ENCODE measurements at places on chromosomes 11 and 22.

GRCh38 chr11:122584670-122585069 is 70.9 kb upstream of the UBASH3B start:
- no peak for ATAC-seq

DNA sequence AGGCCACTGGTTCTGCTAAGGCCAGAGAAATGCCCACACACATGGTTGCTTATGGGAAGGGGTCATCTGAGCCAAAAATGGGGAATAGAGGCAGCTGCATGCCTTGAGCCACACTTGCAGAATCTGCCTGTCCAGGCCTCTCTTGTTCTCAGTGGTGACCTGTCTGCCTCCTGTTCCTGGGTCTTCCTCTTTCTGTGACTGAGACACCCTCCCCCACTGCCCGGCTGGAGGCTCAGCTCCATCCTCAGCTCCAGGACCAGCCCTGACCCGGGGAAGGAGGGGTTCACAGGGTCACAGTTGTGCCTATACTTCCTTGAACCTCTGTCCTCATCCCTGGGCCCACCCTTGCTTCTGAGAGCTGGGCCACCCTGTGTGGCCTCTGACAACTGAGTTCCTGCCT is 52.3 kb downstream of the CSF2RB start:
- no peak for ATAC-seq

DNA sequence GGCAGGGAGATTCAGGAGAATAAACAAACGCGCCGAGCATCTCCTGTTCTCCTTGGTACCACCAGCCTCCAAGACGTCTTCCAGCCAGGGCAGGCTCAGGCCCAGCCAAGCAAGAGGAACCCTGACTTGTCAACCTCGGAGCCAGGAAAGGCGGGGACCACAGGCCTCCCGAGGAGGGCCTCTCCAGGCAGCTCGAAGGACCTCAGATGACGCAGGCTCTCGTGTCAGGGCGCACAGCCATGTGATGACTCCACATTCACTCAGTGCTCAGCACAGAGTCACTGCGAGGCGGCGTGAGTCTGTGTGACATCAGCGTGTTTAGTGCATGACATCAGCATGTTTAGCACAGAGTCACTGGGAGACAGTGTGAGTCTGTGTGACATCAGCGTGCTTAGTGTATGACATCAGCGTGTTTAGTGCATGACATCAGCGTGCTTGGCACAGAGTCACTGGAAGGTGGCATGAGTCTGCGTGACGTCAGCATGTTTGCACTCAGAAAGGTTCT is 241.4 kb downstream of the BRD1 start:
- no peak for ATAC-seq

DNA sequence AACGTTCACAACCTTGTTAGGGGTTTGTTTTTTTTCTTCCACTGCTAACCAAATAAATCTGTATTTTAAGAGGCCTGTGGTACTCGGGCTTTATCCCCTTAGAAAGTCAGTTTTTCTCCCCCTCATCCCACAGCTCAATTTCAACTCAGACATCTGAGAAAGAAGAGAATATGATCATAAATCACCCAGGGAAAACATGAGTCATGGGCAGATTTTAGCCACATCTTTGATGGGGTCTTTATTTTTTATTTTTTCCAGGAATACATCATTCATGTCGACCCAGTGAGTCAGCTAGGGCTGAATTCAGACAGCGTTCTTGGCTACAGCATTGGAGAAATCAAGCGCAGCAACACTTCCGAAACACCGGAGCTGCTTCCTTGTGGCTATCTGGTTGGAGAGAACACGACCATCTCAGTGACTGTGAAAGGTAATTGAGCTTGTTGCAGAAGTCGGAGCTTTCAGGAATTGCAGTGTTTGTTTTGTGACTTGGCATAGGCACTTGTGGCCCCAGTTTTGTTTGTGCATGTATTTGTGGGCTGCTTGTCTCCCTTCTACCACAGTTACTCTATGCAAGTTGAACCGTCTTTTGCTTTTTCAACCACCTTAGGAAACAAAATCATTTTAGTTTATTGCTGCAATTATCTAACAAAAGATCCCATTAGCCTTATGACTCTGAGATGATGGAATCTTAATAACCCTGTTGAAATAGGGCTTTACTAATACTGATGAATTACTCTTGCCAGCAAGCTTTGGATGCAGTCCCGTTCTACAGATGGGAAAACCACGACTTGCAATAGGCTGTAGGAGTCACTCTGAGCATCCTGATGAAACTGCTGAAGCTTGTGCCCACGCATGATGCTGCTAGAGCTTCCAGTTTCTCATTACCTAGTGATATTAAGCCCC is 62.7 kb downstream of the DBX1 start:
- ATAC-seq: no peak

- no peak for ATAC-seq
Measured at GRCh38 chr22:27490080-27490479, 311.5 kb downstream of the MN1 start.

- ATAC-seq: no peak
Measured at GRCh38 chr11:10604798-10605197, 36.3 kb upstream of the LYVE1 start.

DNA sequence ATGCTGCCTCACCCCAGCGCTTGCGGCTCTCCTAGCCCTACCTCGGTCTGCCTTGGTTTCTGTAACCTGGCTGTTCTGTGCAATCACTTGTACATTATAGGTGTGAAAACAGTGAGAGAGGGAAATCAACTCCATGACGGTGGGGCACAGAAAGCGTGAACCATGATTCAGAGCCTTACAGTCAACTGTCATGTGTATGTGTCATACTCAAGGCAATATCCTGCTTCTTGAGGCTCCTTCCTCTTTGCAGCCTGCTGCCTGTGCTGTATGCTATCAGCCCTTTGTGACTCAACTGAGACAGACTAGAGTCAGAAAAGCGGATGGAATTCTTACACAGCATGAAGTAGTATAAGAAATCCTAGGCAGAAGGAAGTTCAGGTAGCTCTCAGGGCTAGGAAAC is 2.1 kb downstream of the NRIP3 start:
- peak; percentile 88 for ATAC-seq

- peak; percentile 59 for ATAC-seq
Measured at GRCh38 chr11:7353100-7353499, 101.4 kb downstream of the SYT9 start.

DNA sequence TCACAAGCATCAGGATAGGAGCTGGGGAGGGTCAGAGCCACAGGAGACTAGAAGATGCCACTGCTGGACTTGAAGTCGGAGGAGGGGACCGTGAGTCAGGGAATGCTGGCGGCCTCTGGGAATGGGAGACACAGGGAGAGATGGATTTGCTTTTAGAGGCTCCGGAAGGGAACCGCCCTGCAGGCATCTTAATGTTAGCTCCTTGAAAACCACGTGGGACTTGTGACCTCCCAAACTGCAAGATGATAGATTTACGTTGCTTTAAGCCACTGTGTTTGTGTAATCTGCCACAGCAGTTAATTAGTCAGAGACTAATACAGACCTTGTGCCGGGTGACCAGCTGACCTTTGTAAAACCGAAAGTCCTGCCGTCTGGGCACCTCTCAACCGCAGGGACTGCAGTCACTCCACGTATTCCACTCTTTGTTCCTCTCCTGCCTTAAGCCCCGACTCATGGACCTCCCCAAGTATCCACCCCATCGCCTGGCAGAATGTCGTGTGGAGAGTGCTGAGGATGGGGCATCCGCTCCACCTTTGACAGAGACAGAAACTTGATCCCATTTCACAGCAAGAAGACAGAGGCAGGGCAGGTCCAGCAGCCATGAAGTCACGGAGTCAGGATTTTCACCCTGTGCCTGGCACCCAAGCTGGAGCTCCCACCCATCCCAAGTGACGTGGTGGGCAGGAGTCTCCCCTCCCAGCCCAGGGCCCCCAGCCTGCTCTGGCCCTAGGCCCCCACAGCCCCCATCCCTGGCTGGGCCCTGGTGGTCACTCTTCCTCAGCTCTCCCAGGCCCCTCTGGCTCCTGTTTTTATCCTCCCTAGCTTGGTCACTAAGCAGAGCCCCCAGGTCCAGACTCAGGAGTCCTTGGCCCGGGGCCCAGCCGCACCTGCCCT is 19.4 kb upstream of the CTSD start:
- no peak for ATAC-seq

DNA sequence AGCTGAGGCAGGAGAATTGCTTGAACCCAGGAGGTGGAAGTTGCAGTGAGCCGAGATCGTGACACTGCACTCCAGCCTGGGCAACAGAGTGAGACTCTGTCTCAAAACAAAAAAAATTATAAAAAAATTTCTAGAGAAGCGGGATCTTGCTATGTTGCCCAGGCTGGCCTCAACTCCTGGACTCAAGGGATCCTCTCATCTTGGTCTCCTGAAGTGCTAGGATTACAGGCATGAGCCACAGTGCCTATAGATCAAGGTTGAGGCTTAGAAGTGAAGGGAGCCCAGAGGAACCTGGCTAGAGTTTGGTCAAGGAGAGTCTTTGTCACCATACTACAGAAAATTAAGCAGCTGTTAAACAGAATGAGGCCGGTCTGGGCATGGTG is 1.4 kb upstream of the MCM5 start:
- no peak for ATAC-seq

DNA sequence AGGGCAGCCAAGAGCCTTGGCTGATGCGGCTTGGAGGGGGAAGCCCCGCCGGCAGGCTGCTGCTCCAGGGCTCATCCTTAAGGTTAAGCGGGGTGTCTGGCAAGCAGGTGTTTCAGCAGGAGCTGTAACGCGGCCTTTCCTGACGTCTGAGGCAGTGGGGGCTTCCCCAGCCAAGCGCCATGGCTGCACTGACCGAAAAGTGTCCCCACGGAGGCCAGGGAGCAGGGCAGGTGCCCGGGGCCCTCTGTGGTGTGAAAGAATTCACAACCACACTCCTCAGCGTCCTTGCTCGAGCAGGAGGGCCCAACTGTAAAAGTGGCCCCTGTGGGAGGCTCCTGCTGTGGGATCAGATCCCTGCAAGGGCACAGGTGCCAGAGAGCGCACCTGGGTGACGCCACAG is 79.2 kb downstream of the DHCR7 start:
- ATAC-seq: no peak

DNA sequence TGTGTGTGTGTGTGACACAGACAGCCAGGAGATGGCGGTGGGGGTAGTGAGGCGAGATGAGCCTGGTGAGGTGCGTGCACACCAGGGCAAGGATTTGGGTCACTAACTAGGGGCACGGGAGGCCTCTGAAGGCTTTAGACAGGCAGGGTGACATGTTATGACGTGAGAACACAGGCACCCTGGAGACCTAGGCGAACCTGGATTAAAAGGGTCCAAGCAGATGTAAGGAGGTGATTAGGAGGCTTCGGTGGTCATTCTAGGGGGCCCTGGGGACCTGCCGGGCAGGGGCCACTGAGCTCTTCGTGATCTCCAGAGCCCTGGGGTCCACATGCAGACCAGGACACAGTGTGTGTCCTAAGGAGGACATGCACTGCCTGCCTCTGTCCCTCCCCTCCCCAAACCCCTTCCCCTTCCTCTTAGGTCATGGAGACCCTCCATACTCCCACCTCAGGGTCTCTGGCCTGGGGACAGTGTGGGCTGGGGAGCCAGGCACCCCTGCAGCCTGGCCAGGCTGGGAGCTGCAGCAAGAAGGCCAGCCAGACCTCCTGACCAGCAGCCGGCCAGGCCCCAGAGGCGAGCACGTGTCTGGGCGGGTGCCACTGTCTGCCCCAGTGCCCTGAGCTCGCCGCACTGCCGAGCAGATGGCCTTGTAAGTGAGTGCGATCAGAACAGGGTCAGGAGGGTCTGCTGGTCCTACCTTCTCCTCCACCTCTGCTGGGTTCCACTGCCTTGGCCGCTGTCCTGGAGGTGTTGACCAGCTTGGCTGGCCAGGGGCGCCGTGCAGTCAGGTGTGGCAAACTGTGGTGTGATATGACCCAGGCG is 32.1 kb downstream of the IFT27 start:
- no peak for ATAC-seq

DNA sequence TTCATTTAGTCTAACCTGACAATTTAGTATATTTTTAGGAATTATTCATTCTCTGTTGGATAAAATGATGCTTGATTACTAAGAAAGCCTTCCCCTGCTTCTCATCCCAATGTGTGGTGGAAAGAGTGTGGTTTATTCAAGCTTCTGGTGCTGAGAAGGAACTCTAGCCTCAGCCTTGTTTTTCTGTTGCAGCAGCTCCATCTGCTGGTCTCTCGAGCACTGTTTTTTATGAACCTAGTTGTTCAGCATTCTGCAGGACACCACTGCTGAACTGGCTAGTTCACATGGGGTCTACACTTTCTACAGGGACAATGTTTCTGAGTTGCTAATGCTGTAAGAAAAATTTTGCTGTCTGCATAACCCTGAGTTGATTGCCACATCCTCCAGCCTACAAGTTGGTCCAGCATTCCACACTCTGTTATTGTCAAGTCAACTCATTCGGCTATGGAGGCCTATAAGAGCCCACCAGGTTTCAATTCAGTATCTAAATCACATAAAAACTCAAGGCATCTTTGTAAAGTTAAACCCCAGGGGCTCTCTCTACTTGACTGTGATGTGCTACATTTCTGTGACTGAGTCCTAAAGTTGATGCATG is 14.3 kb downstream of the OR2AG2 start:
- ATAC-seq: peak; percentile 43

DNA sequence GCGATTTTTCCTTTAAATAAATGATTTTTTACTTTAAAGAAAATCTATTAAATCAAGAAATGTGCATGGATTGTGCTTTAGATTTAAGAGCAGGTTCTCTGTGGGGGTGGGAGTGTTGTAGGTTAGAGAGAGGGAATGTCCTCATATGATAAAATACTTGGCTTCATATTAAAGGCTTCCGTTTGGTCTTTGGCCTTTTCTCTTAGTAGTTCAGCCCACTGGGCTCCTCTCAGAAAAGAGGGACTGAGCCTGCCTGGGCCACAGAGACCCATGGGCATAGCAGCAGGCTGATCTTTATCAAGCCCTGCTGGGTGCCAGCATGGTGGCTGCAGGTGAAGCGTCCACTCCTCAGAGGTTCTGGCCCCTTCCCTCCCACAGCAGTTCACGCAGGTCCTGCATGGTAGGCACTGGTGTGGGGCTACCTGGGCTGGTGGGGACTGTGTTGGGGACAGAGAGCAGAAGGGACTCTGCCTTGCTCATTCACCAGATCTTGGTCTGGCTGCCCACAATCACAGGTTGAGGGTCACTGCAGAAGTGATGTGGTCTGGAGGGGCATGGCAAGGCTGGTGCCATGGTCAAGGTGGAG is 4.3 kb downstream of the PANX1 start:
- no peak for ATAC-seq
